ENCODE measurements at places on chromosomes 16 and 17. TPM values are rescaled to one million over a fixed set of nuclear protein-coding genes. Genes with fewer than 3 reads are reported as not detected.

The SOCS1 gene
- 100.0 TPM for total RNA-seq

The PDILT gene
- not detected for total RNA-seq

The PRPSAP2 gene
- total RNA-seq, result 44.6 TPM

The MFSD6L gene
- 0.07 TPM for total RNA-seq

The TCAP gene
- 0.95 TPM for total RNA-seq

The MYOCD gene
- not detected for total RNA-seq

The KCNH6 gene
- not detected for total RNA-seq

The GNAO1 gene
- total RNA-seq, result 2.3 TPM

The RNF112 gene
- 0.55 TPM for total RNA-seq

The CES3 gene
- 1.6 TPM for total RNA-seq

The SHBG gene
- total RNA-seq, result 0.25 TPM

The CEP295NL gene
- not detected for total RNA-seq
